ENCODE measurements at places on chromosomes 4 and X. TPM values are rescaled to one million over a fixed set of nuclear protein-coding genes. Genes with fewer than 3 reads are reported as not detected.

MAGEC2 gene
- total RNA-seq = not detected

SNCA gene
- total RNA-seq = 5.5 TPM

RHOXF2 gene
- total RNA-seq = not detected

MAOB gene
- 155 TPM for total RNA-seq

KCTD8 gene
- not detected for total RNA-seq

APLN gene
- 12.7 TPM for total RNA-seq

NXF2 gene
- not detected for total RNA-seq

MMGT1 gene
- 23.0 TPM for total RNA-seq

NXF2B gene
- total RNA-seq = not detected

GAGE2A gene
- not detected for total RNA-seq

CXCL3 gene
- total RNA-seq = 1.1 TPM

NPNT gene
- total RNA-seq = 1.7 TPM

PPP3CA gene
- total RNA-seq = 24.0 TPM

ZNF157 gene
- not detected for total RNA-seq

ZNF718 gene
- total RNA-seq = 3.8 TPM

CRLF2 gene
- 0.19 TPM for total RNA-seq

TMEM144 gene
- 16.1 TPM for total RNA-seq

LONRF3 gene
- total RNA-seq = 1.9 TPM

VMA21 gene
- total RNA-seq = 23.7 TPM

TMEM35A gene
- total RNA-seq = not detected

All from heart left ventricle (tissue), 16 donors.